Activated T-helper 1 cell treated with anti-CD3 and anti-CD28 coated beads, Interleukin-2, amount 50 U/mL, for 16 hours (primary cell): ENCODE measurements at places on chromosomes 3 and 15.

DNA sequence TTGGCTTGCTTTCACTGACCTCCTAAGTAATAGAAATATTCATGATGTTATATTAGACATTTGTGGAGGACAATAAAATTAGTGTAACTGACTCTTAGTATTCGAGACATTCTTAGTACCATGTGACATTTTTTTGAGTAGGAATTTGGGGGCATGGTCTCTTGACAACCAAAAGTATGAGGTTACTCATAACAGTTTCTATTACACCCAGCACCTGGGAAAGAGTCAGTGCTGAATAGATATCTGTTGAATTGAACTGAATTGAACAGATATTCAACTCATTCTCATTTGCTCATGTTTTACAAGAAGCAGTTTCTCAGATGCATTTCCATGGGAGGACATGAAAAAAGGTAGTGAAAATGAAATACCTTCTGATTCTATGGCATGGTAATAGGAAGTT lies 84.4 kb downstream of the CMSS1 start:
- DNase-seq, result no peak

DNA sequence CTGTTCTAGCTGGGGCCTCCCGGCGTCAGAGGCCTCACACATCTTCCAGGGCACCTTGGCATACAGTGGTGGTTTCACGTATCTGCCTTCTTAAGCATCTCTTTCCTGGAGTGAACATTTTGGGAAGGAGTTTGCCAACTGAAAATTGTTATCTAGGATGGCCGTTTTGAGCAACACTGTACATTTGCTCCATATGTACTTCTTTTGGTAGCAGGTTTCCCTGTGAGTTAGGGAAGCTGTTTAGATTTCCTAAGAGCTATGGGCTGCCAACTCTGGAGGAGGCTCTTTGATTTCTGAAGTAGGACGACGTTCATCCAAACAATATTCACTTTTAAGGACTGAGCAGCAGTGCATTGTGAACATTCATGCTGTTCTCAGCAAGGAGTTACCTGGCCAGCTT lies 665.9 kb downstream of the SQOR start:
- no peak for DNase-seq

DNA sequence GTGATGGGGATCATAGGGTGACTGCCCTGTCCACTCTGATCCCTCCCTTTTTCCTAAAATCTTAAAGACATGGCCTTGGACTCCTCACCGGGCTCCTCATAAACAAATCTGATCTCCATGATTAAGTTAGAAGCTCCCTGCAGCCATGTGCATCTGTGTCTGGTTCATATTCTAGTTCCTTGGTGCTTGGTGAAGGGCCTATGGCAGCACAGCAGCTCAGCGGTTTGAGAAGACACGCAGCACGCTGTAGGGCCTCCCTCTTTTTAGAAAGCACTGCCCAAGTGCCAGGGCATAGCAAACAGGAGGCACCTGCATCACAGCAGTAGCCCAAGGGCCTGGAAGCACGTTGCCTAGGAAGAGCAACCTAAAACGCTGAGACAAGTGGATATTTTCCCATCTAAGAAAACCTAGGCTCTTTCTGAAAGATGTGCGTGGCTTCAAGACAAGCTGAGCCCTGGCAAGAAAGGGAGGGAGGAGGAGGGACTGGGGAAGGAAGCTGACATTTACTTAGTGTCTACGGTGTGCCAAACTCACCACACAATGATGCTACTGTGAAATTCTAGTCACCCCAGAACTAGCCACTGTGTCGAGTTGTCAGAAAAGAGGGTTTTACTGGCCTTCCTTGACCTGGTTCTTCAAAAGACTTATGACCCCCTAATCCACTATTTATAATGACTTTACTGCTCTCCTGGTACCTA lies 14.9 kb upstream of the ULK3 start:
- DNase-seq, result no peak

GRCh38 chr3:53030619-53031449 lies 15.0 kb downstream of the SFMBT1 start:
- peak; percentile 18 for DNase-seq

DNA sequence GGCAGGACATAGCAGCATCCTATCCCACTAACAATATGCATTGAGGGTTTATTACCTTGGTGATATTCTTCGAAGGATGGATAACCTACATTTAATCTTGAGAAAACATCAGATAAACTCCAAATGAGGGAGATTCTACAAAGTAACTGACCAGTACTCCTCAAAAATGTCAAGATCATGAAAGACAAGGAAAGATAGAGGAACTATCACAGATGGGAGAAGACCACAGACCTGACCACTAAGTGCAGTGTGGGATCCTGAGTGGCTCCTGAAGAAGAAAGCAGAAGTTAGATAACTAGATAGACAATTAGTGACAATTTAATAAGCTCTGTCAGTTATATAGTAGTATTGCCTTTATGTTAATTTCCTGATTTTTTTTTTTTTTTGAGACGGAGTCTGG lies 17.7 kb upstream of the CGNL1 start:
- no peak for DNase-seq

DNA sequence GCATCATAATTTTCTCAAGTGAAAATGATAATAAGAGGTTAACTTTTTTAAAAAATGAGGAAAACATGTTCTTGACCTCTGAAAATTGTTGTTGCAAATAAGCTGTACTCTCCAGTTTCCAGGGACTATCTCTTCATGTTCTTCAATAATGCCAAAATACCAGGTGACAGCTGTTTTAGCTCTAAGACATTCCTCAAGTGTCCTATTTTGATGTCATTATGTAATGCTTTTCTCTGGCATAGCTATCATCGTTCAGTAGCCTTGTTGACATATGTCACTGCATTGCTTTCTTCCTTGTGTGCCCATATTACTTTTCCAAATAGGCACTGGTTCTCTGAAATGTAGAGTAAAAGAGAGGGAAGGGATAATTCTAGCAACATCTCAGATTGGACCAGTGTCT lies 5.7 kb upstream of the FILIP1L start:
- DNase-seq, result no peak

DNA sequence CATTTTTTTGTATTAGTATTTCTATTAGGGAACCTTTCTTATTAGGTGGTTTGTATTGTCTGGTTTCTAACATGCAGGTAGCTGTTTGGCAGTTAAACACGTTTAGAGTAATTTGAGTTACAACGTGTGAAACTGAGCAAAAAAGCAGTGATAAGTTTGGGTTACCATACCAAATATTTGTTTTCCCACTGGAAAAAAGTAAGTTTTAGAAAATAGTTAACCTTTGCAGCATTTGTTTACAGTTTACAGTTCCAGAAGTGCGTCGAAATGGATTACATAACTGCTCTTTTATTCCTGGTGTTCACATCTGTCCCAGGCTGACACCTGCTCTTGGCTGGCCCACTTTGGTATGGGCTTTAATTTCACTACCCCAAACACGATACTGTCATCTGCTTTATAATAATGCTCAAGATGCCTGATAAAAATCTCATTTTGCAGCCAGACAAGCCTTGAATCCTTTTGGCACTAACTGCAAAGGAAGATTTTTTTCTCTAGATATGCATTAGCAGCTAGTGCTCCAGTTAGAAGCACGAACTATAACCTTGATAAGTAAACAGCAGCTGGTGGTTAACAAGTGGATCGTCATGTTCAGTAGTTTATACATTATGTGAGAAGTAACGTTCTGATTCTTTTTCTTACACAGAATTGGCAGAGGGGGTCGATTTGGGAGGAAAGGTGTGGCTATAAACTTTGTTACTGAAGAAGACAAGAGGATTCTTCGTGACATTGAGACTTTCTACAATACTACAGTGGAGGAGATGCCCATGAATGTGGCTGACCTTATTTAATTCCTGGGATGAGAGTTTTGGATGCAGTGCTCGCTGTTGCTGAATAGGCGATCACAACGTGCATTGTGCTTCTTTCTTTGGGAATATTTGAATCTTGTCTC lies 5.3 kb downstream of the EIF4A2 start:
- no peak for DNase-seq

GRCh38 chr3:122427857-122428471 lies 12.1 kb upstream of the WDR5B start:
- DNase-seq, result no peak

DNA sequence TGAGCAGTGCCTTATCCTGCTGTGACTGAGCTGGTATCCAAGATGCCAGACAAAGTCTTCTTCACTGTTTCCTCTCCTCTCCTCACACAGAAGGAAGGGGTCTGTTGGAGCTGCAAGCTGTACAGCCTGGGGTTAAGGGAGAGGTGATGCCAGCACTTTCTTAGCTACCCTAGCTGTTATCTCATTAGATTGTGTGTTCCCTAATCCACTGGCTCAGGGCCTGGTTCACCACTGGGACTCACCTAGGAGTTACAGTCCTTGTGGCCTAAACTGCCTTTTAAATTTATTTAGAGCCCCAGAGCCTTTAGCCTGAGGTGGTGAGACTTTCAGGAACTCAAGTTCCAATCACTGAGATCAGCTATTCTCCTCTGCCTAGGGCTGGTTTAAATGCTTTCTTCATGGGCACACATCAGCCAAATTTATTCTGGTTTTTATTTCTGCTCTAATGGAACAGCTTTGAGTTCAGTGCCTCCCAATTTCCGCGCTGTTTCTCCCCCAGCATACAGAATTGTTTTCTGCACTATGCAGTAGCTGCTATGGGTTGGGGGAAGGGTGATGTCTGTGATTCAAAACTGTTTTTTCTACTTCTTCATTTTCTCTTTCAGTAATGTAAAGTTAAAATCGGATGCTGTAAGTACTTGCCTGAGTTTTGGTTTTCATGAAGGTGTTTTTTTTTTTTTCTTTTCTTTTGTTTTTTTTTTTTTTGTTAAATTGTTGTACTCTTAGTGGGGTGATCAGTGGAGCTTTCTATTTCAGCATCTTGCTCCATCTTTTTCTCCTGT lies 198.8 kb downstream of the DOCK3 start:
- DNase-seq, result no peak

DNA sequence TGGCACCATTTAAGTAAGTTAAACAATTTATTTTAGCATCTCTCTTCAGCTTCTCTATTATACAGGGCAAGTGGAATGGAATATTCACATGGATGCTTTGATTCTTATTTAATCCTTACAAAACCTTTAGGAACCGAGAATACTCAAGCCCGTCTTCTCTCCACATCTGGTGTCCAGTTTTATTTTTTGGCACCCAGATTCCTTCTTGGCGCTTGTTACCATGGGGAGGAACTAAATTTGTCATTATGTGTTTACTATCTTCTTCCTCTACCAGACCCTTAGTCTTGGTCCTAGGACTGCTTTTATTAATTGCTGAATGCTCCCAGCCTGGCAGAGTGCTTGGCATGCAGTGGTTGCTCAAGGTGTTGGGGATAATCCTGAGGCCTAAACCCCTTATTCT lies 138.8 kb downstream of the CACNA2D3 start:
- no peak for DNase-seq

- DNase-seq, result no peak
Observed at GRCh38 chr3:11438646-11439045, 166.4 kb downstream of the ATG7 start.

GRCh38 chr15:79689030-79689429 lies 207.8 kb downstream of the MTHFS start:
- DNase-seq, result no peak

GRCh38 chr3:135014566-135014965 lies 219.5 kb downstream of the EPHB1 start:
- no peak for DNase-seq

DNA sequence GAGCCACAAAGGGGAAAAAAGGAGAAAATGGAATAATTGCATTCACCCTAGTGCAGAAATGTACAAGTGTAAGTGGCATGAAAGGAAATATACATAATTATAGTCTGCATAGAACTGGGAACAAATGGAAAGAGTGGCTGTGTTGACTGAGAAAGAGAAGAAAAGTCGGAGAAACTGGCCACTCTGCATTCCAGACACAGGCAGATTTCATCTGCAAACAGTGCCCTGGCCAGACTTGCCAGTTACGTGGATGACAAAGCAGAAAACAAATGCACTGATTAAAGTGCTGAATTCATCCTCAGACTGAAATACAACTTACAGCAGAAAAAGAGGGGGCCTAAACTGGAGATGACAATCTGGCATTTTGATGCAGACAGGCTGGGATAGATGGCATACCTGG lies 129.8 kb downstream of the FGF12 start:
- DNase-seq, result no peak

- no peak for DNase-seq
Observed at GRCh38 chr15:89171136-89172072, 50.0 kb downstream of the RLBP1 start.

DNA sequence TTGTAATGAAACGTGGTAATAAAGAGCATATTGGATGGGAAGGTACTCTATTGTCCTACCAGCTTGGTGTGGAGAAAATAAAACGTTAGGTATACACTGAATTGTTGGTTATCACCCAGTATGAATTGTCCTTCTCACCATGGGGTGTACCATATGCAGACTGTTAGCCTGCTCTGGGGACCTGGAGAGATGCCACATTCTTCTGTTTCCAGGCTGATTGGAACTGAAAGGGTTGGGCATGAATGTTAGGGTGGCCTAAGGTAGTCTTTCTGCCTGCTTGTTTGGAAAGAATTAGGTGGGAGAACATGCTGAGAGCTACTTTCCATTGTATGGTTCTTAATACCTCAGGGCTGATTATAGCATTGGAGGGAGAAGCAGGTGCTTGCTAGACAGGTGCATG lies 340.6 kb downstream of the PTPRG start:
- no peak for DNase-seq

DNA sequence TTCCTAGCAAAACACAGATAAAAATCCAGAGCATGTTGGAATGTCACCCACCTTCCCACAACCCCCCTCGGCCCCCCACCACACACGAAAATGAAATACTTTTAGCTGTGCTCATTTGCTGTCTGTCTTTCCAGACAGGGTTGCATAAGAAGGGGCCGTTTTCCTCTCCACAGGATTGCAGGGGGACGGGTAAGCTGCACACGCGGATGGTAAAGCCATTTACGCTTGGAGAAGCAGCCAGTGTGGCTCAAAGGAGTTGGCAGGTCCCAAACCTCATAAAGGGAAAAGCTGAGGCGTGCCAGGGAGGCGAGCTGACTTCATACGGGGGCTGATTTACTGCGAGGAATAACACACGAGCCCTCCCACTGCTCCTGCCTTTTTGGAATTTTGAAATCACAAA lies 47.4 kb upstream of the ITGA11 start:
- DNase-seq, result no peak

GRCh38 chr3:8441969-8442559 lies 59.6 kb upstream of the LMCD1 start:
- DNase-seq, result no peak

- DNase-seq, result no peak
Observed at GRCh38 chr3:119295816-119296726, 1.9 kb downstream of the ARHGAP31 start.

- DNase-seq, result no peak
Observed at GRCh38 chr3:20680990-20681628, 495.1 kb upstream of the SGO1 start.

DNA sequence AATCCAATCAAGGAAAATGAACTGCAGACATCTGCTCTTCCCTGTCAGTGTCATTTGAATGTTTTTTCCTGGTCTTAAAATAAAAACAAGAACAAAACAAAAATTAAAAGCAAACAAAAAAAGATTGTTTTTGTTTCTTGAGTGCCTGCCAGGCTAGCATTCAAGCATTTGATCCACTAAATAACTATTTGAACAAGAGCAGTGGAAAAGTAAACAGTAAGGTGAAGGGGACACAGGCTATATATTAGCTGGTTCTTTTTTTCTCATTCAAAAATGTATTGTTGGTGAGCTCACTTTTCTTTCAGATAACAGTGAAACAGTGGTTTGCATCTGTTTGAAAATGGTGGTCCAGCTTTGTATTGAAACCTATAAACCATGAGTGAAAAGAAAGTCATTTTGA lies 586.9 kb upstream of the SGO1 start:
- DNase-seq, result no peak

GRCh38 chr3:114496874-114497273 lies 203.0 kb downstream of the TIGIT start:
- DNase-seq, result no peak

GRCh38 chr3:144270100-144270499 lies 298.5 kb downstream of the DIPK2A start:
- DNase-seq, result no peak

- DNase-seq, result no peak
Observed at GRCh38 chr15:70835415-70835814, 18.5 kb downstream of the LARP6 start.
